ENCODE measurements at places on chromosomes 2 and 18. TPM values are rescaled to one million over a fixed set of nuclear protein-coding genes. Genes with fewer than 3 reads are reported as not detected.

GRCh38 chr18:48113691-48114090 is 183.2 kb upstream of the SMAD2 start:
- no peak for DNase-seq
- no peaks in the 10 kb centered on the region for H3K36me3 ChIP-seq
- no peaks in the 10 kb centered on the region for H3K27me3 ChIP-seq
- H3K27ac ChIP-seq, result no peak overlapping the region
- no peaks in the 10 kb centered on the region for H3K4me1 ChIP-seq

Gene NEU2
- not detected for total RNA-seq

Gene TSGA10
- total RNA-seq, result 31.7 TPM

DNA sequence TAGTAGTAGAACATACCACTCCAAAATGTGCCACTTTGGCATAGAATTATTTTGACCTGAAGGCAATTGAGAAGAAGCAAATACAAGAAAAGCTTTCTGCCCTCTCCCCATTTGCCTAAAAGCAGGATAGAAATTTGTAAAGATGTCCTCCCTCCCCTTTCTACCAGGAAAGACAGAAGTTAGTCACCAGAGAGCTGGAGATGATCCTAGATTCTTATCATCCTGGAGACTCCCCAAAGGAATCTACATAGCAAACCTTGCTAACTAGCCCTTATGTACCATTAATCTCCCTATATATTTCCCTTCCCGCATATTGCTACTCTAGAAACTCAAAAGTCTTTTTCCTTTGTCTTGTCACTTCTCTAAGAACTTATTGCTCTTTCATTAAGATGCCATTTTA is 12.6 kb upstream of the TMEM37 start:
- no peak for DNase-seq
- H3K4me1 ChIP-seq, result no peaks in the 10 kb centered on the region
- no peak overlapping the region for H3K27ac ChIP-seq
- H3K27me3 ChIP-seq, result no peaks in the 10 kb centered on the region
- no peaks in the 10 kb centered on the region for H3K36me3 ChIP-seq

GRCh38 chr2:42639340-42640077 is 71.1 kb downstream of the MTA3 start:
- H3K4me3 ChIP-seq, result no peak overlapping the region
- DNase-seq, result no peak
- H3K27me3 ChIP-seq, result no peaks in the 10 kb centered on the region
- H3K36me3 ChIP-seq, result no peaks in the 10 kb centered on the region

Gene MROH2A
- not detected for total RNA-seq

DNA sequence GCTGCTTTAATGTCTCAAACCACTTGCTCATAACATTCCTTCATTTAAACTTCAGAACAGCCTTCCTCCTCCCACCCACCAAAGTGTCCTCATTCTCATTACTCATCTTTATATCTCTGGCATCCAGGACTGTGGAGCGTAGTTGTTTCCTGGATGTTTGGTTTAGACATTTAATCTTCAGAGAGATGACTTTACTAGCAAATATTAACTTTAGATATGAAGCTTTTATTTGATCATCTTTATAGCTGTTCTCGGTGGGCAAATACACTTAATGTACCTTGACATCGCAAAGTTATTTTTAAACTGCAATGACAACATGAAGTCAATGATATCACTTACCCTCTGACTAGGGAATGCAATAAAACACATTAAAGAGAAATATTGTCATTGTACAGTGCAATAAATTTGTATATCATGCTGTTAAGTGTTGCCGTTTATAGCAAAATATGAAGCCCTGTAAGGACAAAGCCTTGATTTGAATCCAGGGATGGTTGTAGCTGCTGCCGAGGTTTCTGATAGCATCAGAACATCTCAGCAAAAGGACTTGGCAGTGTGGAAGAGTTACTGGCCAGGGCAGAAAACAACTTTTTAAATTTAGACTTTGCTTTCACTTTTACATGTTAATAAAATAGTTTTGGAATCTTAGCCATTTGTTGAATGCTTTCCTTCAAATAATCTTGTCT is 4.6 kb upstream of the LAMA3 start:
- no peak overlapping the region for H3K4me3 ChIP-seq
- H3K27me3 ChIP-seq, result peaks cover 11% of the 10 kb centered on the region
- no peaks in the 10 kb centered on the region for H3K36me3 ChIP-seq
- peaks cover 11% of the 10 kb centered on the region for H3K4me1 ChIP-seq

Gene LIMS3
- total RNA-seq, result 1.3 TPM

Gene INPP5D
- 232 TPM for total RNA-seq

- H3K36me3 ChIP-seq, result no peaks in the 10 kb centered on the region
- no peaks in the 10 kb centered on the region for H3K27me3 ChIP-seq
- no peak for DNase-seq
- H3K4me1 ChIP-seq, result no peaks in the 10 kb centered on the region
- no peak overlapping the region for H3K4me3 ChIP-seq
These were observed 192.4 kb downstream of the AFF3 start for GRCh38 chr2:99949963-99950362.

Gene ERICH2
- not detected for total RNA-seq

DNA sequence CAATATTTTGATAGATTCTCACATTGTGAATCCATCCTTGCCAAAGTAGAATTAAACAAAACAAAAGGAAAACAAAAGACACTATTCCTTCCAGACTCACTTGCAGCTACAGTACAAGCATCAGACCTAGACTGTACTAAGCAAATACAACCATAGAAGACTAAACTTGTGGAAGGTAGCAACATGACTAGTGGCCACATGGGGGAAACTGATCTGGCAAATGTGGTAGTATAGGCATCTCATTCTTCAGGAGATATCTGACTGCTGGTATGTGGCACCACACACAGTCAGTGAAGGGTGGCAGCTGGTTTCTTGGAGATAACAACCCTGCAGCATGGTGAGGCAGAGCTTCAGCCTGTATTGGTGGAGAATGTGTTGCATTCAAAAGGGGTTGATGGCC is 81.0 kb upstream of the ACVR2A start:
- no peaks in the 10 kb centered on the region for H3K4me1 ChIP-seq
- no peaks in the 10 kb centered on the region for H3K36me3 ChIP-seq
- no peak for DNase-seq
- H3K27ac ChIP-seq, result no peak overlapping the region
- no peaks in the 10 kb centered on the region for H3K27me3 ChIP-seq

GRCh38 chr2:159497256-159497655 is 119.1 kb downstream of the BAZ2B start:
- H3K27me3 ChIP-seq, result no peaks in the 10 kb centered on the region
- H3K36me3 ChIP-seq, result no peaks in the 10 kb centered on the region
- H3K4me3 ChIP-seq, result no peak overlapping the region
- H3K27ac ChIP-seq, result no peak overlapping the region
- no peak for DNase-seq

Gene TGFA
- total RNA-seq, result 3.2 TPM

- peak overlapping the region; percentile 86 for H3K27ac ChIP-seq
- H3K4me1 ChIP-seq, result peaks cover 44% of the 10 kb centered on the region
- H3K27me3 ChIP-seq, result no peaks in the 10 kb centered on the region
- peak; percentile 60 for DNase-seq
- H3K4me3 ChIP-seq, result peak overlapping the region; percentile 98
- no peaks in the 10 kb centered on the region for H3K36me3 ChIP-seq
These were observed 475 bp downstream of the B3GNT2 start for GRCh38 chr2:62196278-62196901.

DNA sequence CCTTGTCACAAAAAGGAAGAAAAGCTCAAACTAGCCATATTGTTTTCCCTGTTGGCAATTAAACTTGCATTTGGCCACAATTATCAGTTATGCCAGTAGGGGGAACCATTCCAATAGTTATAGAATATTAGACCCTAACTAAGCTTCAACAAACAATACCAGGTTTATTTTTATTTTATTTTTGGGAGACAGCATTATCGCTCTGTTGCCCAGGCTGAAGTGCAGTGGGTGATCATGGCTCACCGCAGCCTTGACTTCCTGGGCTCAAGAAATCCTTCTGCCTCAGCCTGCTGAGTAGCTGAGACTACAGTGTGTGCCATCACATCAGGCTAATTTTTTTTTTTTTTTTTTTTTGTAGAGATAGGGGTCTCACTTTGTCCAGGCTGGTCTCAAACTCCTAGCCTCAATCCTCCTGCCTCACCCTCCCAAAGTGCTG is 102.1 kb downstream of the ATAD2B start:
- no peaks in the 10 kb centered on the region for H3K4me1 ChIP-seq
- peak; percentile 45 for DNase-seq
- no peaks in the 10 kb centered on the region for H3K36me3 ChIP-seq
- H3K27ac ChIP-seq, result no peak overlapping the region
- H3K4me3 ChIP-seq, result no peak overlapping the region
- no peaks in the 10 kb centered on the region for H3K27me3 ChIP-seq

DNA sequence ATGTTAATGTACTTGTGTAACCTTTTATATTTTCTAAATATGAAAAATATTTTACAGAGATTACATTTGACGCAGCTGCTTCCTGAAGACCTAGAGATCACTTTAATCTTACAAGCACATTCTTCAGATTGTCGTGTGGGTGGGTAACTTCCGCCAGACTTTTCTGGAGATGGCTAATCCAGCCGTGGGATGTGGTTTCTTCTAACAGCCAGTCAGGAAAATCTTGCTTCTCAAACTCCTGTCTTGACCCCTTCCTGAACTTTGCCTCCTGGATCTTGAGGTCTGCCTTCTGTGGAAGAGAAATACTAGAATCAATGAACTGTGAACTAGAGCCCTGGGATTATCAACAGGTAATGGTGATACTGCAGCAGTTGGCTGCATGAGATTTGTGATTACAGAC is 401.6 kb upstream of the TNP1 start:
- no peak overlapping the region for H3K4me3 ChIP-seq
- H3K27me3 ChIP-seq, result no peaks in the 10 kb centered on the region
- no peak overlapping the region for H3K27ac ChIP-seq
- DNase-seq, result no peak
- H3K36me3 ChIP-seq, result no peaks in the 10 kb centered on the region
- no peaks in the 10 kb centered on the region for H3K4me1 ChIP-seq

- H3K27ac ChIP-seq, result no peak overlapping the region
- H3K4me1 ChIP-seq, result no peaks in the 10 kb centered on the region
- H3K36me3 ChIP-seq, result no peaks in the 10 kb centered on the region
- no peak overlapping the region for H3K4me3 ChIP-seq
- no peak for DNase-seq
These were observed 174.0 kb upstream of the SLC14A2 start for GRCh38 chr18:45441110-45441847.

Gene LCT
- 0.05 TPM for total RNA-seq

All from naive thymus-derived CD4-positive, alpha-beta T cell (primary cell).